Right ventricle myocardium superior (tissue), 1 donor: ENCODE measurements at places on chromosomes 1 and 21. TPM values are rescaled to one million over a fixed set of nuclear protein-coding genes. Genes with fewer than 3 reads are reported as not detected.

DNA sequence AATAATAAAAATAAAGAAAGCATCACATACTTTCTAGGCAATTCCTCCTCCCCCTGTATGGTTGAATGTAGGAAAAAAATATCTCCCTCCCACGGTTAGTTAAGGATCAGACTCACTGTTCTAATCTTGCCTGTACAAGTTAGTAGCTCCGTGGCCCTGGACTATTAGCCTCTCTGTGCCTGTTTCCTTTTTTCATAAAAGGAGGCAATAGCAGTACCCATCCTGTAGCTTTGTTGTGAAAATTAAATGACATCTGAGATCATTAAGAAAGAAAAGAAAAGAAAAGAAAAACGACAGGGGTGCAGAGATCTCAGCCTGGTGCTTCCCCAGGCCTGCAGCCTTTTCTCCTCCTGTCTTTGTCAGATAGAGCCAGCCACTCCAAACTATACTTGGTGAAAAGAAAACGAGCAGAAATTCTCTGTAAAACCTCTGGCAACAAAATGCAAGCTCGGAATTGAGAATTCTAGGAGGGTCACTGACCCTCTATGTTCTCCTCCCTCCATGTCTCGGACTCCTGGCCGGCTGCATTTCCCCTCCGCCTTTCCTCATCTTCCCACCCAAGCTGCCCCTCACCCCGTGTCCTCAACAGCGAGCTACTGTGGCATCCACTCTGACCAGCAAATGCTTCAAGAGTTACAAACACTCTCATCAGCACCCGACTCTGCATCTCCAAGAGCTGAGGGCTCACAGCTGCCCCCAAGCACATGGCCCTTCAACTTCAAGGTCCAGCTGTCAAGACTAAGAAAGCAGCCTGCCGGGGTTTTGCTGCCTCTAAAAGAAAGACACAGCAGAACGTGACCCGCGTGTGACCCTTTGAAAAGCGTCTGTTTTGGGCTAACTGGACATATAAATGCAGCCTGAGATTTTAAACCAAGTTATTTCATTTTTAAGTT is 13.6 kb downstream of the RIPK4 start:
- peak; percentile 30 for DNase-seq

GRCh38 chr1:17201201-17202021 is 3.5 kb upstream of the PADI1 start:
- no peak for DNase-seq

- DNase-seq: no peak
These were observed 52.3 kb downstream of the BCAR3 start for GRCh38 chr1:93629101-93630059.

GRCh38 chr1:109792056-109792831 is 28.5 kb upstream of the EPS8L3 start:
- DNase-seq: peak; percentile 77

- DNase-seq: no peak
These were observed 15.5 kb upstream of the CXADR start for GRCh38 chr21:17497316-17497715.

DNA sequence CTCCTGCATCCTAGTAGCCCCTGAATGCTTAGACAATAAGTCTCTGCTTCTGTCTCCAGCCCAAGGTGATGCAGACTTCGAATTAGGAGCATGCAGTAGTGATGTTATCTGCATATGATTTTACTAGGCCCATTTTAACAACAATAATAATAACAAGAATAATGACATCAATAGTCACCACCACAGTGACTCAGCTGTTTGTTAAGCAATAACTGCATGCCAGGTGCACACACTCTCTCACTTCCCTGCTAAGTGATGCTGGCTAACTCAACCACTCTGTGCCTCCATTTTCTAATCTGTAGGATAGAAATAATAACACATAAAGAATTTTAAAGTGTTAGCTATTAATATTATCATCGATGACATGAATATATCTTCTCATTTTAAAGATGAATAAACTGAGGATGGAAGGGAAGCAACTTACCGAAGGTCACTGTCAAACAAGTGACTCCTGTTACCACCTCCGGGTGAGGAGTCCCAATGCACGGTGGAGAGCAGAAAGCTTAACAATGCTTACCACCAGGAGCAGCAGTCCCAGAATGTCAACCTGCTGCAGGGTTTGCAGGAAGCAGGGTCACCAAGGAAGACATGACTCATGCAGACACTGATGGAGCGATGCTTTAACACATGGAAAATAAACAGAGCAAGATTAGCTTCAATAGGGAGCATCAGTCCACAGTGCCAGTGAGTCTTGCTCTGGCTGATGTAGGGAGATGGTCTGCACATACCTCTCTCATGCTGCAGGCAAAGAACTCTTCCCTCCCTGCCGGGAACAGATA is 290.2 kb downstream of the SPATA17 start:
- DNase-seq: no peak

GRCh38 chr1:171715813-171716251 is 26.0 kb downstream of the VAMP4 start:
- DNase-seq: no peak

- DNase-seq: peak; percentile 55
These were observed 30.0 kb downstream of the LRRC3 start for GRCh38 chr21:44485254-44485793.

GRCh38 chr1:107430540-107431228 is 289.8 kb downstream of the NTNG1 start:
- DNase-seq: no peak

DNA sequence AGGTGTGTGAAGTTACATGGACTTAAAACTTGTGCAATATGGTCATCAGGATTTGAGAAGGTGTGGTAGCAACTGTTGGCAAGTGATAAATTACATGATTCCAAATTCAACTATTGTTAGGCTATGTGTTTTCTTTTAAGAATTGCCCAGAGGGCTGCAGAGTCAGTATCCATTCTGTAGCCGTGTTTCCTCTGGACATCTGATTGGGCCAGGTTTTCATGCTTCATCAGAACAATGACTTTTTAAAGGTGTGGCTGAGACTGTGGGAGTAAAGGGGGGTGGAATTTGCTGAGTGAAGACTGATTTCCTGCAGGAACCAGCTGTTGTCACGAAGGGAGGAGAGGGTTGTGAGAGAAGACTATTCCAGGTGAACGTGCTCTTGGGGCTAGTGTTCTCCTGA is 1.7 kb upstream of the HRNR start:
- no peak for DNase-seq

- no peak for DNase-seq
These were observed 276.4 kb downstream of the SPATA17 start for GRCh38 chr1:217907504-217907903.

GRCh38 chr21:10616535-10616934 is 95.2 kb downstream of the TPTE start:
- DNase-seq: no peak

The GPR25 gene
- not detected for total RNA-seq

The CLDN17 gene
- total RNA-seq: not detected

The KISS1 gene
- not detected for total RNA-seq

The C1QA gene
- total RNA-seq: 105 TPM

The NUAK2 gene
- total RNA-seq: 1.2 TPM

The DNM3 gene
- 1.7 TPM for total RNA-seq

The RPTN gene
- not detected for total RNA-seq

The FAM72B gene
- not detected for total RNA-seq

The RAP1GAP gene
- 3.7 TPM for total RNA-seq

The SLC9C2 gene
- total RNA-seq: not detected
